Astrocyte (in vitro differentiated cells and primary cell): ENCODE measurements at places on chromosomes 5 and 9. TPM values are rescaled to one million over a fixed set of nuclear protein-coding genes. Genes with fewer than 3 reads are reported as not detected.

- DNase-seq: no peak
Measured at GRCh38 chr9:132562306-132562573, 20.2 kb upstream of the BARHL1 start.

DNA sequence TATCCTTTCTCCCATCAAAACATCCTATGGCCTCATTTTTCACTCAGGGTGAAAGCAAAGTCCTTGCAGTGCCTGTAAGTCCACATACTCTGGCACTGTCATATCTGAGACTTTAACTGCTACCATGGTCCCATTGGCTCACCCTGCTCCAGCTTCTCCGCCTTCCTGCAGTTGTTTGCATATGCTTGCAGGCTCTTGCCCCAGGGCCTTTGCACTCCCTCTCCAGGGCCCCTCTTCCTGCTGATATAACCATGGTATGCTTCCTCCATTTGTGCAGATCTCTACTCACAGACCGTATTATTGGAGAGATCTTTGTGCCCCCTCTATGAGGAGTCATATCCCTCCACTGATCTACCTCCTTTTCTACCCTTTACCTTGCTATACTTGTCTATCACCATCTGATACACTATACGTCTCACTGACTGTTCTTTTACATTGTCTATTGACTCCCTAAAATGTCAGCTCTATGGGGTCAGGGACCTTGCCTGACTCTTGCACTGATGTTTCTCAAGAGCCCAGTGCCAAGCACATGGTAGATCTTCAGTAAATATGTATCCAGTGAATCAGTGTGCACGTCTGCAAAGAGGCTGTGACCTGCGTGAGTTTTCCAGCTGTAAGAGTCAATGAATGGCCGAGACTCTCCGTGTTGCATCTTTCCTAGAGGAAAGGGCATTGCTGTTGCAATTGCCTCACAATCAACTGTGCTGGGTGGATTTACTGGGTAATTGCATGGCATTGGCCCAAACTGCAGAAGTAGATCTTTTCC lies 81.7 kb upstream of the CPEB4 start:
- no peak for DNase-seq

DNA sequence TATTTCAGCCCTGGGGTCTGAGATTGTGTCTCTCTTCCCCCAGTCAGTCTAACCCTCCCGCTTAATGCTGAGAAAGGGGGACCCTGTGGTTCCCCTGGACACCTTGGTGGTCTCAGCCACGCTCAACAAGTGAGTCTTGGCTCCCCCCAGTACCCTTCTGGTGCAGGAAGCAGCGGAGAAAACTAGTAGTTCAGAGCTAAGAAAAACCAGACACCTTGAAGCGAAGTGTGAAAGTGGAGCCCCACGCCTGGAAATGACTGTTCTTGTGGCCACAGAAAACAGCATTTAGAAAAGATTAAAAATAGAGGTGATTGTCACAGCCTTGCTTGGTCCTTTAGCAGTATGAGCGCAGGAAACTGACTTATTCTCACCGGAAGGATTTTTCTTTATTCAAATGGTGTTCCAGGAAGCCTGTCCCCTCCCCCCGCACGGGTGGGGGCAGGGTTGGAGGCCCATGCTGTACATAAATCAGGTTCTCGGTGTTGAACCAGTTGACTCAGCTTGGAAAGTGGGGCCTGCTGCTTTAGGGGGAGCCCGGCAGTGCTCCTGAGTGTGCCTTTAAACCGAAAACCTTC lies 8.1 kb downstream of the ARPC5L start:
- DNase-seq: no peak

The MAN1B1 gene
- total RNA-seq: 69.2 and 89.0 TPM in 2 replicates

GRCh38 chr9:93240891-93241334 lies 57.0 kb downstream of the WNK2 start:
- DNase-seq: no peak

The ZNF300 gene
- total RNA-seq: 7.7 and 9.2 TPM in 2 replicates

DNA sequence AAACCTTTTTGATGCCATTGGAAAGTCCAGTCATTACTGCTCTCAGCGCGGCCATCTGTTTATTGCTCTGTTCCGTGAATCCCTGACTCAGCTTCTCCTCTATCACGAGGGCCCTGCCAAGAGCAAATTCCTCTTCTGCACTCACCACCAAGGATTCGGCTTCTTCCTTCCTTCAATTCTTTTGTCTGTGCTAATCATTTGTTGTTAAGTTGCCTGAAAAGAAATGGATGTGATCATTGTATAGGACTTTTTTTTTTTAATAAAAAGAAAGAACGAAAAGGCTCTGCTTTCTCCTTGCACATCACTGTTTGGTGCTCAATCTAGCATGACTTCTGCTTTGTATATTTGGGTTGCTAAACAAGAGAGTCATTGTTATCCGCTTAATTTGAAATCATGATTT lies 128.7 kb upstream of the PIK3R1 start:
- DNase-seq: peak; percentile 93

The IFNA6 gene
- total RNA-seq: not detected in 2 replicates

The PCA3 gene
- total RNA-seq: not detected in 2 replicates

The NEUROG1 gene
- total RNA-seq: not detected in 2 replicates

GRCh38 chr5:173604141-173604540 lies 12.3 kb downstream of the BOD1 start:
- DNase-seq: no peak

- DNase-seq: peak; percentile 87
Measured at GRCh38 chr5:174736331-174736721, 11.9 kb downstream of the MSX2 start.

DNA sequence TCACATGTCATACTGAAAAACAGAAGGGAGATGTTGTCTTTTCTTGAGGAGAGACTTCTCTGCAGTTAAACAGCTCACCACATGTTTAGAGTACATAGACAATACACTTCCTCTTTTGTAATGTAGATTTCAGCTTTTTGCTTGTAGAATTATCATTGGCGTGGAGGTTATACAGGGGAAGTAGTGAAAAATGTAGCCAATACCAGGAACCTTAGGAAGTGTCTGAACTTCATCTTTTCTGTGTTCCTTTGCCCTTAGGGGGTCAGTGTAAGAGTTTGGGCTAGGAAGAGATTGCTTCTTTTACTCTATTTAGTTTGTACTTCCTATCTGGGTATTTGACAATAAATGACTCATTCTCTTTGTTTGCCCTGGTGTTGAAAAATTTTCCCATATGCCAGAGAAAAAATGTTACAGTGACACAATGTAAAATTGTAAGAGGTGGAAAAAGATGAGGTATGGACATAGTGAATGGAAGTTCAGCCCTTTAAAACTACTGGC lies 21.0 kb upstream of the CDKN2B start:
- DNase-seq: peak; percentile 71

DNA sequence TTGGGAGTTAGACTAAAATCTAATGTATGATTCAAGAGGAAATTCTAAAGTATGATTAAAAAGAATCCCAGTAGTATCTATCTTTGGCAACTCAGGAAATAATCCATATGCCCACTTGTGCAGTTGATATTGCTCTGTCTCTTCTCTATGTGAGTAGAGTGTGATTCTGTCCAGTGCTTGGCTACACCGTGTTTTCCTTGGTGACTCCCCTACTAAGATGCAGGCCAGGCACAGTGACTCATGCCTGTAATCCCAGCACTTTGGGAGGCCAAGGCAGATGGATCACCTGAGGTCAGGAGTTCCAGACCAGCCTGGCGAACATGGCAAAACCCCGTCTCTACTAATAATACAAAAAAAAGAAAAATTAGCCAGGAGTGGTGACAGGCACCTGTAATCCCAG lies 495.4 kb downstream of the MAT2B start:
- DNase-seq: peak; percentile 6

The FREM1 gene
- total RNA-seq: 0.31 and 0.52 TPM in 2 replicates

- no peak for DNase-seq
Measured at GRCh38 chr5:111582451-111582850, 70.1 kb upstream of the STARD4 start.

The PFN3 gene
- total RNA-seq: not detected in 2 replicates

- no peak for DNase-seq
Measured at GRCh38 chr5:150176745-150177477, 10.3 kb downstream of the CDX1 start.

The TRPM3 gene
- total RNA-seq: 0.14 and 0.22 TPM in 2 replicates

DNA sequence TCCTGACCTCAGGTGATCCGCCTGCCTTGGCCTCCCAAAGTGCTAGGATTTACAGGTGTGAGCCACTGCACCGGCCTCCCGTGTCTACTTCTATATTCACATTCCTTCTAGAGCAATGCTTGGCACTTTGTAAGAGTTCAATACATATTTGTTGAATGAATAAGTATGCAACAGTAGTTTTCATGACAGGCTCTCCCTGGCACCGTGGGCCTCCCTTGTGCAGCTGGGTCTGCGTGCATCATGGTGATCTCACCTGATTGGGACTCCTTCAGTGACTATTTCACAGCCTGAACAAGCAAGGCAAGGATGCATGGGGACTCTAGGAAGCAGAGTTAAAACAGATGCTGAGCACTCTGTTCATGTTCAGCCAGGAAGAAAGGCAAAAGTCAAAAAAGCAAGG lies 6.8 kb upstream of the ZBTB34 start:
- DNase-seq: peak; percentile 32

DNA sequence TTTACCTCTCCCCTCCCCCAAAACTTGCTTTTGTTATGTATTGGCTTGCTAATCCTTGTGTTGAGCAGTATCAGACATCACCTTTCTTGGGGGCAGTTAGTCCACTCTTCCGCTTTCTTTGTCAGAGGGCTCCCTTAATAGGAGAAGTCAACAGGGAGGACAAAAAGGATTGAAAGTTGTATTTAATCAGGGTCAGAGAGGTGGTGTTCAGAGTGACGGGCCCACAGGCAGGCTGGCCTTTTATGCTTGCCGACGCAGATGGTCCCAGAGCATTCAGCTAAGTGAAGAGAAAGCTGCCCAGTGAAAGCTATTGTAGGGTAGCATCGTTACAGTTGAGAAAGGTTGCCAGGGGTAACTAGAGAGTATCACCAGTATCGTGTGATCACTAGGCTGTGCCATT lies 131.1 kb downstream of the ZCCHC7 start:
- no peak for DNase-seq

The NRARP gene
- total RNA-seq: 6.9 and 7.3 TPM in 2 replicates

The TMEM171 gene
- 0.38 and 0.45 TPM in 2 replicates for total RNA-seq

- no peak for DNase-seq
Measured at GRCh38 chr5:179115845-179116524, 55.8 kb downstream of the ZNF354C start.

DNA sequence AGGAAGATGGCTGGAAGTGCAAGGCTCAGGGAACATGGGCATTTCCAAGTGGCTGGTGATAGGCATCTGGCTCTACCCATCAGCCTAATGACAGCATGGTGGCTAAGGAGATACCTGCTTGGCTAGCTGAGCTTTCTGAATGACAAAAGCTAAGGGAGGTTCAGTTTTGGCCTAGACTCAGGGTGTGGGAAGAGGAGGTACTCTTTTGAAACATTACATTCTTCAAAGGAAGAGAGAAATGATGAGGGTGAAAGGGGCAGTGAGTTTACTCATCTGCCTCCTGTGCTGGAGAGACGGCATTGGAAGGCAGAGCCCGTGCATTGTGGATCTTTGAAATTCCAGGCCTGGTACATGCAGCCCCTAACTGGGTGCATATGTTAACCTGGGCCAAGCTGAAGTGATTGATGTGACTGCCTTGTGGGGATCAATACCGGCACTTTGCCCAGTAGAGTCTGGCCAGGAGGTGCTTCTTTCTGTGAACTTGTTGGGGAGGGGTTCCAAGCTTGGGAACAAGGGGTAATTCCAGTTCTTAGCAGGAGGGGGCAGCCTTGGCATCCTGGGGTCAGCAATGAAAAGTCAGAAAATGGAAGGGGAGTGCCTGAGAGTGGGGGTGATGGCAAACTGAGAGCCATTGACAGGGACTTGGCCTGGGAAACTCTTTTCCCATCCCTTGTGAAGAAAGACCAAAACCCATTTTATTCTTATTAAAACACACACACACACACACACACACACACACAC lies 108.6 kb downstream of the ACER2 start:
- no peak for DNase-seq

GRCh38 chr9:93028448-93029006 lies 30.0 kb upstream of the SUSD3 start:
- DNase-seq: no peak

GRCh38 chr5:9536717-9537116 lies 9.2 kb downstream of the SEMA5A start:
- DNase-seq: no peak

The C5orf58 gene
- not detected in 2 replicates for total RNA-seq

The SOX30 gene
- 0.14 and 0.19 TPM in 2 replicates for total RNA-seq

The PCDHGB7 gene
- 22.4 and 26.1 TPM in 2 replicates for total RNA-seq

The IL33 gene
- total RNA-seq: not detected in 2 replicates

DNA sequence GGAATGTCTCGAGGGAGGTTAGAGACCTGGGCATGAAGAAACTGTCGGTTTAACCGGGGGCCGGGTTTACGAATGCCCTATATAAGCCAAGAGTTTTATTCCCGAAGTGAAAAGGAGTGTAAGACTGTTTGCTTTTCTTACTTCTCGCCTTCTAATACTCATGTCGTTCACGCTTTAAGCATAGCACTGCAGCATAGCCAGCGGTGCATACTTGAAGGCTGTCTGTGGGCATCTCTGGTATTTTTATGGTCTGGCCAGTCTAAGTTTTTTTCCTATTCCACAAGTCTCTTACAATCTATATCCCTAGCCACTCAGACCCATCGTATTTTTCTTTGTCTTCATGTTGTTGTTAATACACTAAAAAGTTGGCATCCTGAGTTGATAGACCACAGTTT lies 1.2 kb downstream of the UHRF2 start:
- DNase-seq: peak; percentile 67

The TYRP1 gene
- 0.26 and 0.73 TPM in 2 replicates for total RNA-seq

DNA sequence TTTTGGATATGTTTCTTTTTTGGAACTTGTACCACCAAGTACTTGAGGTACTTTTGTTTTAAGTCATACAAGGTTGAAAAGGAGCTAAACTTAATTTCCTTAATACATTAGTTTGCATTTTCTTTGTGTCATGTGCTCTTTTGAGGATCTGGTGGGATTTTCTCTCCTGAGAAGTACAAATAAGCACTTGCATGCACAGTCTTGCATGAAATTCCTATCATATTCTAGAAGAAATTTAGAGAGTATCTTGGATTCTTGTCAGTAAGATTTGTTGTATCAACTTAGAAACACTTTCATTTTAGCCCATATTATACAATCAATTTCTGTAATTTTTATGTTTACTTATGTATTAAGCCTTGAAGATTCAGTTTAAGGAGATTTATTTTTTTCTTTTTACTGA lies 64.9 kb downstream of the CCNH start:
- peak; percentile 24 for DNase-seq

DNA sequence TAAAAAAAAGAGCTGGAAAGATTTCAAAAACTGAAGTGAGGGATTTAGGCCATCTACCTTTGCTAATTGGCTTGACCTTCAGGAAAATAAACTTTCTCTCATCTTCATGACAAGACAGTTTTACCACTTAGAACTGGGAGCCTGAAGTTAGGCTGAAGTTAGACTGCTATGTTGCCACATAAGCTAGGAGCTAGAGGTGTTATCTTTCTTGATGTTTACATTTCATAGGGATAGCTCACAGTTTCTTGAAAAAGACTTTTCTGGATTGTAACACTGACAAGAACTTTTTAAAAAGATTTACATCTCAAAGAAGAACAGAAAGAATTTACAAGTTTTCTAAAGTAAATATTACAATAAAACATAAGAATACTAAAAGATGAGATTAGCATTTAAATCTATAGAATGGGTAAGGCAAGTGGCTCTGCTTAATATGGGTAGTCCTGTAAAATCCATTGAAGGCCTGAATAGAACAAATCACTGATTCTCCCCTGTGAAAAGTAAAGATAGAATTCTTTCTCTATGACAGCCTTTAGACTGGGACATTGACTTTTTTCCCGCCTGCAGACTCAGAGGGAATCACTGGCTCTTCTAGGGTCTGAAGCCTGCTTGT lies 1665.4 kb upstream of the CDH9 start:
- DNase-seq: peak; percentile 3
